Urinary bladder (tissue), 4 donors: ENCODE measurements at places on chromosomes 5 and 9. TPM values are rescaled to one million over a fixed set of nuclear protein-coding genes. Genes with fewer than 3 reads are reported as not detected.

PAPPA gene
- polyA plus RNA-seq, result 4.2 TPM

FCN2 gene
- polyA plus RNA-seq, result 0.37 TPM

RXRA gene
- 70.6 TPM for polyA plus RNA-seq

AIF1L gene
- polyA plus RNA-seq, result 8.9 TPM

FGF10 gene
- polyA plus RNA-seq, result 10.1 TPM

HCN1 gene
- polyA plus RNA-seq, result 0.04 TPM
